ENCODE measurements at places on chromosomes 1 and 21.
A peak's percentile ranks its signal among the peaks of the same experiment; 100 is the strongest.

- no peak for DNase-seq
These were observed 32.9 kb upstream of the TTLL7 start for GRCh38 chr1:84031802-84032327.

DNA sequence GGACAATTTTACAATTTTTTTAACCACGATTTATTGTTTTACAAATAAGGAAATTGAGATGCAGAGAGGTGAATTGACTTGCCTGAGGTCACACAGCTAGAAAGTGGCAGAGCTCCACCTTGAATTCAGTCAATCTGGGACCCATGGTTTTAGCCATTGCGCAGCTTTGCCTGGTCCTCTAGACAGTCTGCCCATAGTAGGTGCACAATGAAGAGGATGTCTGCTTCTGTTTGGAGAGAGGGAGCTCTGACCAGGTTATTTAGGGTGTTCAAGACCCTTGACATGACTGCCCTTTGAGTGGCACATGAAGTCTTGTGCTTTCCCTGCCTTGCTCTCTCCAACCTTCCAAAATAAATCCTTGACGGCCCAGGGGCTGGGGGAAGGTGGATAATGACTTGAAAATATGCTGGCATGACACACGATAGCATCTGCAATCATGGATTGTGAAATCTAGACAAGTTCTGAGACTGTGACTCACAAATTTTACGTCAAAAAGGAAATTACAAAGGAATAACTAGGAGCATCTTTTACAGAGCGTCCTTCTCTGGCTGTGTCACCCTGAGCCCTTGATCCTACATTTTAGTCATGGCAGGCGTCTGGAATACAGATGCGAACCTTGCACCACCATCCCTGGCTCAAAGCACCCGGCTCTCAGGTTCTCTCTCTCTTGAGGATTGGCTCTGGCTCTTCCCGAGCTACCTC is 26.2 kb upstream of the ID3 start:
- peak; percentile 45 for DNase-seq

GRCh38 chr1:178941261-178941689 is 70.4 kb upstream of the ANGPTL1 start:
- DNase-seq = no peak

GRCh38 chr1:78586572-78586971 is 33.7 kb upstream of the IFI44L start:
- no peak for DNase-seq

DNA sequence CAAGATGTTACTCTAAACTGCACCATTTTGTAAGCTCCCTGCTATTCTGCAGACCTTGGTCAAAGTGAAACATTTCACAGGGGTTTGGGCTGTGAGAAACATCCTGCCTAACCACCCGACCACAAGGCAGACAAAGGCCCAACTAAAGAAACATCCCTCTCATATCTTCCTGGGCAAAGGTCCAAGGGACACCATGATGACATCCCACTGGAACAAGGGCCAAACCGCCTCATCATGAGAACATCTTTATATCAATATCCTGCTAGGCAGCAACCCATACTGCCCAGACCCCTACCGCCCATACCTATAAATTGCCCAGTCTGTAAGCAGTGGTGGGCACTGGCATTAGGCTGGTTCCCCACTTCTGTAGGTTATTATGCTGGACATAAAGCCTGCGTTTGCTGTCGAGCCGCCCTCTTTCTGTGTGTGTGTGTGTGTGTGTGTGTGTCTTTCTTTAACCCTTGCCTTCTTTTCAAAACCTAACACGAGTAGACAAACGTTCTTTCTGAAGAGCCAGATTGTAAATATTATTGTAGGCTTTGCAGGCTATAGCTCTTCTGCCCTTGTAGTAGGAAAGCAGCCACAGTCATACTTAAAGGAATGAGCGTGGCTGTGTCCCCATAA is 1.0 kb upstream of the PPIE start:
- DNase-seq = no peak

DNA sequence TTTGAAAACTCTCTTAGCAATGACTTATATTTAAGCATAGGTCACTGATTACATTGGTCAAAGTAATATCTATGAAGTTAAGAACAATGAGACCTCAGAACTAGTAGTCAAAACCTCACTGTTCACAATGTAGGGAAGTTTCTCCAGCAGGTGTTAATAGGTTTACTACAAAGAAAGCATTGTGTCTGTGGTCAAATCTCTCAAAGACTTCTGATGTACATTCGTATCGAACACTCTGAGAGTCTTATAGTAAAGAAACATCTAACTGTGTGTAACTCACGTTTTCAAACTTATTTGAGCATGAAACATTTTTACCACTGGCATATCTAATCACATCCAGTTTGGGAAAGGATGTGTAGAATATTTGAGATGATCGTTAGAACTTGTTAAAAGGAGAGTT is 76.0 kb downstream of the MAP3K7CL start:
- no peak for DNase-seq

Data from H54 (cell line).